ENCODE measurements at places on chromosomes 16 and 17.

- no peak for DNase-seq
Measured at GRCh38 chr17:57033296-57033695, 51.8 kb upstream of the AKAP1 start.

DNA sequence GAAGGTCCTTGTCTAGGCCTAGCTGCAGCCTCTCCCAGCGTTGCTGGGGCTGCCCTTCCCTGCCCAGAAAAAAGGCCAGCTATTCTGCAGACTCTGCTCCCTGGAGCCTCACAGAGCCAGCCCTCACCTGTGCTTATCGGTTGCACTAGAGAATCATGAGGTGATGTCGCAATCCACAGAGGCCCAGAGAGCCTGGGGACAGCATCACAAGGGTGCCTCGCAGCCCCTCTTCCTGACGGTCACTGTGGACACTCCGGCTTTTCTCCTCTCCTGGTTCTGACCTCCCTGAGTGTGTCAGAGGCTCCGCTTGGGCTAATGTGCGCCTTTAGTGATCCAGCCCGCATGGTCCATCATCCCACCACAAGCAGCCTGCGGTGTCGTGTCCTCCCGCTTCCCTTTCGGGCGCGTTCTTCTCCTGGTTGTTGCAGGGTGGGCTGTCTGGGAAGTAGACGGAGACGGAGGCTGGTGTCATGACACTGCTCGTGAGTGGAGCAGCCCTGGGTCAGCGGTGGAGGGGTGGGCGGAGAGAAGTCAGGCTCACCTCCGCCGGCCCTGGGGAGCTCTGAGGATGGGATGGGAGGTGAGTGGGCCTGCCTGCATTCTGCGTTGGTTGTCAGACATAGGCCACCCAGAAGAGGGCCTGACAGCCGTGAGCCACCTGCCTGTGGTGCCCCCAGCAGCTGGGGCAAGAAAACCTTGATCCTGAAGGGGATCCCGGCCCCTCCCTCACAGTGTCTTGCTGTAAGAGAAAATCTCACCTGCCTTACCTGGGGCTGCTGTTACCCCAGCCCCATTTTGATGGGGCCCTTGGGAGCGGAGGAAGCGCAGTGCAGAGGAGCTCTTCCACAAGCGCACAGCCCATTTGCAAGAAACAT lies 165.9 kb upstream of the CHMP6 start:
- DNase-seq = no peak

- no peak for DNase-seq
Measured at GRCh38 chr17:46025510-46026165, 26.6 kb downstream of the STH start.

- DNase-seq = no peak
Measured at GRCh38 chr17:27402943-27403342, 53.3 kb upstream of the KSR1 start.

GRCh38 chr16:16861546-16861945 lies 482.6 kb downstream of the NPIPA7 start:
- DNase-seq = peak; percentile 75

DNA sequence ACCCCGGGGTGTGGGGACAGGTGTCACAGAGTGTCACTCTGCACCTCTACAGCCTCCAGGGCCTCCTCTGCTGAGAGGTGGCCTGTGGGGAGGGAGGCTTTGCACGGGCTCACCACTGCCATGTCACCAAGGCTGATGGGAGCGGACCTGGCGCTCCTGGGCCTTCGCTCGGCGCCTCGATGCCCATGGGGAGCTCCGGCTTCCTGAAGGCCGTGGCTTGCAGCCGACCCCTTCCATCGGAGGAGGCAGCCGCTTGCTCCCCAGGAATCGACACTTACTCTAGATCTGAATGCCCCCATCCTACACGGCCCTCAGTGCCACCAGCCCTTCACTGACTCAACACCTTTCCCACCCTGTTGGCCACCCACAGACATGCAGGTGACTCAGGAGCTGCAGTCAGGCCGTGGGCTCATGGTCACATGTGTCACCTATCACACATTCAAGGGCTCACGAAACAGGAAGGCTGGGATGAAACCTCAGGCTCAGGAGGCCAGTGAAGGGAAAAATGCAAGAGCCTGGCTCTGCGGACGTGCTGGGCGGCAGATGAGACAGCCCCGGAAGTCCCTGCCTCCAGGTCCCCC lies 11.9 kb downstream of the LGALS3BP start:
- no peak for DNase-seq

DNA sequence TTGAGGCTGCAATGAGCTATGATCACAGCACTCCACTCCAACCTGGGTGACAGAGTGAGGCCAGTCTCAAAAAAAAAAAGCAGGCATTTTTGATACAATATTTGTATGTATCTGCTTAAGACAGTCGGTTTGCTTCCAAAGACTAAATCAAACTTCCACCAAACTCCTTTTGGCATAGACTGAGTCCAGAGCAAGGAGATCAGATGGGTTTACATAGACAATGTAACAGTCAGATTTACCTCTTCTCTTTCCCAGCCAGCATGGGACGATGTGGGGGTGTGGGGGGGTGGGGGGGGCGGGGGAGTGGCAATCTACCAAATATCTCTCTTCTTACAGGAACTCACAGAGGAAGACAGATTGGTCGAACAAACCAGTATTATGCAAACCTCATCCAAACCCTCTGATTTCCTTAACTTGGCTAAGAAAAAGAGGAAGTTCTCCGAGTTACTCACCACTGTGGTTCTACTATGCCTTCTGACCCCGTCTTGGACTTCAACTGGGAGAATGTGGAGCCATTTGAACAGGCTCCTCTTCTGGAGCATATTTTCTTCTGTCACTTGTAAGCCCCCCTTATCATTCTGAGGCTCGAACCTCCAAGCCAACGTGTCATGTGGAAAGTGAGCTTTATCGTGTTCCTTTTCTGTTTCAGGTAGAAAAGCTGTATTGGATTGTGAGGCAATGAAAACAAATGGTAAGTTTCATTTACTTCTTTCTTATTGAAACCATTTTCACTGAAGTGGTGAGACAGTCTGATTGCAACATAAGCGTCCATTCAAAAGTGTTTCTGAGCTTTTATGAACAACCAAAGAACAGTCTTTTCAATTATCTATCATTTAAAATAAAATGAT lies at the start of gene MILR1:
MILR1 (plus strand) TSS at position 451 of the 848 bp plus-strand sequence; CDS start at position 505, 54 bp downstream.
- no peak for DNase-seq

GRCh38 chr16:50354629-50355456 lies 13.9 kb downstream of the BRD7 start:
- no peak for DNase-seq

DNA sequence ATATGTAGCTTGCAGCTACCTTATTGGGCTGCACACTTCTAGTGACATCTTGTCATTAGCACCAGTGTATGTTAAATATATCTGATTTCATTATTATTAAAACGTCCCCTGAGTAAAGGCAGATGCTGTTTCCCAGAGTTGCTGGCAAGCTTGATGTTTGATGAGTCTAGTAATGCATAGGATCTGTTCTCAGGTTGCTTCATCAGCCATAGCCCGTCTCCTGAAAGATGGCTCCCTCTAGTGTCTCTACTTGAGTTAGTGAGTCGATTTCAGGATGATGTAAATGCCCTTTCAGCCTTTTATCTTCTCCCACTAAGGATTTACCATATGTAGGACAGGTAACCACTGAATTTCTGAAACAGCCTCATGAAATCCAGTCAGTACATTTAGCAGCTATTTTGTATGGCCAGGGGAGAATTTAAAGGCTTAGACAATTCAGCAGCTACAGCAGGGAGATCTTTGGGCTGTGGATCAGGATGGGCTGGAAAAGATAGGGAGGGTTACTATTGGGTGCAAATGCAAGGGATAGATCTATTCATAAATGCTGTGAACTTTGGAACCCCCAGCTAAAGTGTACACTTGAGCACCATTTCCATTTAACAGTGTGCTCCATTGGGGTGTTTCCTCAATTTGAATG lies 376.3 kb downstream of the CNTNAP4 start:
- peak; percentile 26 for DNase-seq

DNA sequence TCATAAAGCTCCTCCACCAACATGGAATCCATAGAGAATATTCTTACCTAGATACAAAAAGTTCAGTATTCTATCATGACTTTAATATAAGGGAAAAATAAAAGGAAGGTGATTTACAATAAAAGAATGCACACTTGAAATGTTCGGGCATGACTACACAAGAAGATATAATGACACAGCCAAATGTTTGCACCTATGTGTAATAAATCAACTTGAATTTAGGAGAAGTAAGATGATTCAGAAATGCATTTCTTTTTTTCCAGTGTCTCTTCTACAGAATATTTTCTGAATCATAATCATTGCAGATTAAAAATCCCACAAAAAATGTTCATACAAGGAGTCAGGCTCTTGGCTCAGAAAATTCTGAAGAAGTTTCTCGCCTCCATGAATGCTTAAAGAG lies 404.0 kb upstream of the HSBP1 start:
- no peak for DNase-seq

DNA sequence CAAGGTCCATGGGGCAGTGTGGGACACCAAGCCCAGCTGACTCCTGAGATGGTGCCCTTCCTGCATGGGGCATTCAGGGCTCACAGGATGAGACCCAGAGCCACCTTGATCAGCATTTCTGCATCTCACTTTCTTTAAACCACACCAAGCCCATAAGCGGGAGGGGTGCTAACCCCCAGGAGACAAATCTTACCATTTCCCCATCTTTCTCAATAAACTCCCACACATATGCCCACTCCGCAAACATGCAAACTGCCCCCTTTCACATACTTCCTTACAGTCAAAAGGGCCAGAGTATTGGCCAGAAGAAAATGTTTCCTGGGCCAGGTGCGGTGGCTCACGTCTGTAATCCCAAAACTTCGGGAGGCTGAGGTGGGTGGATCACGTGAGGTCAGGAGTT lies 3.7 kb upstream of the SLC39A11 start:
- no peak for DNase-seq

DNA sequence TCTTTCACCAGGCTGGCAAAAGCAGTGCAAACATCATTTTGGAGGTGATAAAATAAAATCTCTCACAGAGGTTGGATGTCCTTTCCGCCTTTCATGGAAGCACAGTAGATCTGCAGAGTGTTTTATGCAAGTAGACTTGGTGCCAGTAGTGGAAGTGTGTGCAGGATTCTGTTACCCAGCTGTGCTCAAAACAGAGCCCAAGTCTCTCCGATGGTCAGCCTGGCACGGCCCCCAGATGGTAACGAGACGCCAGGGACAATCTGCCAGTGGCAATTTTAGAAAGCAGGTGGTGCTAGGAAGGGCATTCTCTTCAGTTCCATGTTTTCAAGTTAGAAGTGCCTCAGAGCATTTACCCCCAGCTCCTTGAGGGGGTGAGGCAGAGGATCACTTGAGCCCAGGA lies 1.5 kb upstream of the MTHFSD start:
- no peak for DNase-seq

GRCh38 chr17:38921756-38922411 lies 3.5 kb upstream of the LASP1NB start:
- DNase-seq = no peak

DNA sequence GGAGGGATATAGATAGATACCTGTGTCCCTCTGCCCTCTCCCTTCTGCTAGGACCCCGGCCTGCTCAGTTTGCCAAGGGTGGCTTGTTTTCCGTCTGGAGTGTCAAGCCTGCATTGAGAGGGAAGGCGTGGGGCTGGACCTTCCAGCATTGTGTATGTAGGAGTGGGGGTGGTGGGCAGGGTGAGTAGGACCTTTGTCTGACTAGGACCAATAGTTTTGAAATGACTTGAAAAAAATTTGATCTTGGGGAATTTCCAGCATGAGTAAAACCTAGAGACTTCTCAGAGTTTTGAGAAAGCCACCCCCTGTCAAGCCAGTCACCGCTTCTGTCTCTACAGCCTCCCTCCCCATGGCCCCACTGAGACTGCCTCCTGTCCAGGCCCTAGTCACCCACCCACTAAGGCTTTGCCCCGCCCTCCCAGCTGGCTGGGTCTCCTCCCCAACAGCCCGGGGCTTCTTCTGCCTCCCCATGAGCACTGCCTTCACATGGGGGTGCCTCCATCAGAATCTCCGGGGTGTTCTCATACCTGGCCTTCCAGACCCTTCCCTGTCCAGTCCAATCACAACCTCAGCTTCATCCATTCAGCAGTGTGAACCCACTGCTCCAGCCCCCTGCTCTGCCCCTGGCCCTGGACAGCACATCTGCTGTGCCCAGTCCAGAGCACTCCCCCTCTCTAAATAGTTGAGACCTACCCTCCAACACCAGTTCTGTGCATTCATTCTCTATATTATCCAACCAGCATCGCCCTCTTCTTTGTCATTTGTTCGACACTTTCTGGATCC lies 207.0 kb downstream of the MSI2 start:
- no peak for DNase-seq

- DNase-seq = peak; percentile 64
Measured at GRCh38 chr16:31460582-31461002, 1.3 kb downstream of the ARMC5 start.

DNA sequence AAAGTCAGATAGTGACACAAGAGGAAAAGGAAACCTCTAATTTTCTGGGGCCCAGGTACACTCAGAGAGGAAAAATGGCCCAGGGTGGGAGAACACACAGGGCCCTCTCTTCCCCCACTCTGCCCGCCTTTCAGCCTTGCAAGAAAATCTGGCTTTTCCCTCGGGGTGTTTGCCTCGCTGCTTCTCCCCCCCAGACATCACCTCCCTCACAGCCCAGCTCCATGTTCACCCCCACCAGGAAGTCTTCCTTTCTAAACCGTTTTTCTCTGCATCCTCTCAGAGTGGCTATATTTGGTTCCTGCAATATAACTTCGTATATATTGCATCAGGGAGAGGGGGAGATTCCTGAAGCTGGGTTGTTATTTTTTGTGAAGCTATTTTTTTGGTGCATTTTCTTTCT lies 27.3 kb downstream of the RPRML start:
- DNase-seq = no peak

DNA sequence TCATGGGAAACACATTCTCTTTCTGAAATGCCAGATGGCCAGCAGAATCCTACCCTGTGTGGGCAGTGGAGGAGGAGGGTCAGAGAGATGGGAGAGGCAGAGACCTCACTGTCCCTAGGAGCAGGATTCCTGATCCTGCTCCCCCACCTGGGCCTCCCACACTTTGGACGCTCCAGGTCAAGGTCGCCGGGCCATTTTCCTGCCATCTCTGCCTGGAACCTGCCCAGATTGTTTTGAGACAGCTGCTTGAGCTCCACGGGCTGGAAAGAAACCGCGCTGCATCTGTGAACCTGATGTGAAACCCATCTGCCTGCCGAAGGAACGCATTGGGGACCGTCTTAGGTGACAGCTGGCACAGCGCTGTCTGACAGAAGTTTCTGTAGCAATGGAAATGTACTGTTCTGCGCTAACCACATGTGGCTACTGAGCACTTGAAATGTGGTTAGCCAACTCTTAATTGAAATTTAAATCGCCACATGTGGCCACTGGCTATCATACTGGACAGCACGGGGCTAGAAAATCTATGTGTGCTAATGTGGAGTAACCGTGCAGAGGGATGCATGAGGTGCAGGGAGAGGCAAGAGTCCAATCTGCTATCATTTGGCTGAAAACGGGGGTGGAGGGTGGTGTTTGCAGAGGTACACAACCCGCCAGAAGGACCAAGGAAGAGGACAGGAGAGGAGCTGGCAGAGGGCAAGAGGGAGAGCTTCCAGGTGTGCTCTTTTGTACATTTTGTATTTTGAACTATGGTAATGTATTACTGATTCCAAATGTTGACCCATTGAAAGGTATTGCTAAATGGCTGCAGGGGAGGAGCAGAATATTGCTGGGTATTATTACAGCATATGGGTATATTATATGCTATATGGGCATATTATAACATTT lies 15.4 kb upstream of the NUBP1 start:
- no peak for DNase-seq

All from mucosa of descending colon (tissue), 3 donors.